Activated T-helper 2 cell treated with anti-CD3 and anti-CD28 coated beads, Interferon-gamma antibody, Interleukin-2, Interleukin-4, amounts not matched to agents 10 μg/mL and 5 μg/mL and 100 μg/mL, durations not matched to agents 14 hours and 24 hours and 36 hours (primary cell): ENCODE measurements at places on chromosomes 1 and 21.

GRCh38 chr1:172874950-172875349, 175.8 kb downstream of the TNFSF18 start:
- DNase-seq: no peak

- no peak for DNase-seq
Measured at GRCh38 chr21:15625363-15625762, 104.4 kb upstream of the USP25 start.

DNA sequence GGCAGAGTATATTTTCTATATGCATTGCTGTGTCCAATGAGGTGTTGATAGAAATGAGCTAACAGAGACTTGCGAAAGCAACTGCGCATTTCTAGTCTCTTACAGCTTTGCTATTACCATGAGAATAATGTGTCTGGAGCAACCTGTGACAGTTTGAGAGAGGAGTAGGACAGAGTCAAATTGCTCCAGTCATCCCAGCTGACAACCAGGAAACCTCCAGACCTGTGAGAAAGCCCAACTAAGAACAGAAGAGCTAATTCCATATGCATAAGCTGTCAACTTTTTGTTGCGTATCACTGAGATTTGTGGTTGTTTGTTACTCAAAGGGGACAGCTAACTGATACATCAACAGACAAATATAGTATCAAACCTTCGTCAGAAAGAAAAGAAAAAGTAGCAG, 354.1 kb upstream of the LRRC7 start:
- DNase-seq: no peak

DNA sequence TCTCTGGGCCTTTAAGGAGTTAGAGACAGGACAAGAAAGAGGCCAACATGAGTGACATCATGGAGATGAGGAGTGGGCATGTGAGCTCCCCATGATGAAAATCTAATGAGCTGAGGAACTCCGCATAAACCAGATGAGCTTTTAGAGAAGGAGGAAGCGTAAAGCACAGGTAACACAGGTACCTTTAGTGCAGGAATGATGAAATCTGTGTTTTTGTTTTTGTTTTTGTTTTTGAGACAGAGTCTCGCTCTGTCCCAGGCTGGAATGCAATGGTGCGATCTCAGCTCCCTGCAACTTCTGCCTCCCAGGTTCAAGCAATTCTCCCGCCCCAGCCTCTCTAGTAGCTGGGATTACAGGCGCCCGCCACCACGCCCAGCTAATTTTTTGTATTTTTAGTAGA, 12.7 kb upstream of the FAM89A start:
- DNase-seq: no peak

DNA sequence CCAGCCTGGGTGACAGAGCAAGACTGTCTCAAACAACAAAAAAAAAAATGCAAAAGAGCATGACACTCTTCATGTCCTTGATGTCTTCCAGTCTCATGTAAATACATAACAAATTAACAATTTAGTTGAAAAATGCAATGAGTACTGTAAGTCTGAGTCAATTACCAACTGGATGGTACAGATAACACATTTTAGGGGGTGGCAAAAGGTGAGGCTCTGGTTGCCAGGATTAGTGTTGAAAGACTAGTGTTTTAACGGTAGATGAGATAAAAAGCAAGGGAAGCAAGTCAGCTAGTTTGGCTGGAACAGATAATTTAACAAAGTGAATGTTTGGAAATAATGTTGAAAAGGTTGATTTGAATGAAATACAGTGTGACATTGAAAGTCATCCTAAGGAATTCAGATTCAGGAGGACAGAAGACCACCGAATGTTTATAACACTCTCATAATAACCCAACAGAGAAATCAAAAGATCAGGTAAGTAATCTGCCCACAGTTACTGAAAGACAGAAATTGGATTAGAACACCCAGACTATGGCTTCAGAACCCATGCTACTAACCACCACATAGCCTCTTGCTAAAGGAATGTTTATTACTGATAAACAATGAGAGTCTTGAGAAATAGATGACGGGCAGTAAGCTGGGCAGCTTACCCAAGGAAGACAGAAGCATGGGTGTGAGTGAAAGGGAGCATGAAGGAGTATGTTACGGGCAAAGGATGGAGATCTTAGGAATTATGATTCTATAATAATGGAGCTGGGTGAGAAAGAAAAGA, 312.4 kb downstream of the HMCN1 start:
- DNase-seq: no peak

GRCh38 chr1:197659171-197659570, 116.1 kb downstream of the DENND1B start:
- no peak for DNase-seq

DNA sequence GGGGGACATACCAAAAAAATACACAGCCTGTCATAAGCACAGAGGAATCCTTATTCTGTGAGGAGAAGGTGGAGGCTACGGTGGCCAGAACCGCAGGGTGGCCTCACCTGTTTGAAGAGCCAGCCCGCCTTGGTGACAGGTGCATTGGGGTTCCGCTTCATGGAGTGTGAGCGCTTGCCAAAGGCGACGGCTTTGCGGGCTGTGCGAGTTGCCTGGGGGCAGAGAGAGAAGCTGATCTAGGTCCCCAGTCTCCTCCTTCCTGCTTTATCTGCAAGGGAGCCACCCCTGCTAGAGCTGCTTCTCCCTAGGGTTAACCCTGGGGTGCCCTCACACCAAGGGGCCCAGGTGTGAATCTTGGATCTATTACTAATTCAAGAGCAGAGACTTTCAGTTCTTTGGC, 54.3 kb upstream of the GOLT1A start:
- no peak for DNase-seq

- DNase-seq: no peak
Measured at GRCh38 chr1:77829851-77830250, 50.4 kb downstream of the MIGA1 start.

DNA sequence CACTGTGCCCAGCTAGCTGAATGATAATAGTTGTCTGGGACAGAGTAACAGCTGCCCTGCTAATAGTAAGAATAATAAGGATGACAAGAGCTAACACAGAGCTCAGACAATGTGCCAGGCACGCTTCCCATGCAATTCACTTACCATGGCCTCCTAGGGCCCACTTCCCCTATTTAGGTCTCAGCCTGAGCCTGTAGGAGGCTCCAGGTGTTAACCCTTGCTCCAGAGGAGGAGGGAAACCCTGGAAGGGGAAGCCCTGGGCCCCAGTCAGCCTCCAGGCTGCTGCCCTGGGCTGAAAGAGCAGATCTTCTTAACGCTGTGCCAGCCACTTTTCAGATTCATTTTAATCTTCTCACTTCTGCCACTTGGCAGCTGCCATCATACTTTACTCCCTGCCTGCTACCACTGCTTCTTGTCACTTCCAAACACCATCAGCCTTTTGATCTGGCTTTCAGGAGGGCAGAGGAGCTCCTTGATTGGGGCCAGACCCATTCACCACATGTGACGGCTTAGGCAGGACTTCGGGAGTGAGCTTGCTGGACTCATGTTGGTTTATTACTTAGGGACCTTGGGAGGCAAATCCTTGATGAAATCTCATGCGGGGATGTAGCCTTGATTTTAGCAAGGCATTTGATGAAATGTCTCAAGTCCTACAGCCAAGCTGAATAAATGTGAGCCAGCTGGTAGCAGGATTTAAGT, 66.7 kb upstream of the PARP1 start:
- no peak for DNase-seq

DNA sequence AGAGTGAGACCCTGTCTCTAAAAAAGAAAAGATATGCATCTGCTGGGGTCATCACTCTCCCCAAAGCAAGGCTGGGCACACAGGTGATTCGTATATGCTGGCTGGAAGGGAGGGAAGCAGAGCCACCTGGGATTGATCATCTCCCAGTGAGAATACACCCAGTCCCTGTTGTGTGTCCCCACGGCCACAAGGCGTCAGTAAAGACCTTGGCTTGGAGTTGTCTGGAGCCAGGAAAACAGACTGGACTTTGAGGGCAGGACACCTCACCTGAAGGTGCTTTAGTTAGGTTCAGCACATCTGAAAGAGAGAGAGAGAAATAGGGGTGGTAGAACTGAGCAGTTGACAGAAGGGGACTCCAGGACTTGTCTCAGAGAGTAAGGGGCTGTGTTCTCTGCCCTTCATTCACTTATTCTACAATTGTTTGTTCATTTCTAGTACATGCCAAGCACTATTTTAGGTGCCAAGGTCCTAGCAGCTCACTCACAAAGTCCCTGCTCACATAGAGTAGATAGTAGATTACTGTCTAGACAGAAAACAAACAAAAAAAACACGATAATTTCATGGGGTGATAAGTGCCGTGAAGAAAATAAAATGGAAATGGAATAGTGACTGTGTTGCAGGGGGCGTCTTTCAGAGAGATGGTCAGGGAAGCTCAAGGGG, 13.5 kb downstream of the CITED4 start:
- DNase-seq: no peak

- DNase-seq: peak; percentile 39
Measured at GRCh38 chr1:151993084-151993733, 450 bp downstream of the S100A10 start.

DNA sequence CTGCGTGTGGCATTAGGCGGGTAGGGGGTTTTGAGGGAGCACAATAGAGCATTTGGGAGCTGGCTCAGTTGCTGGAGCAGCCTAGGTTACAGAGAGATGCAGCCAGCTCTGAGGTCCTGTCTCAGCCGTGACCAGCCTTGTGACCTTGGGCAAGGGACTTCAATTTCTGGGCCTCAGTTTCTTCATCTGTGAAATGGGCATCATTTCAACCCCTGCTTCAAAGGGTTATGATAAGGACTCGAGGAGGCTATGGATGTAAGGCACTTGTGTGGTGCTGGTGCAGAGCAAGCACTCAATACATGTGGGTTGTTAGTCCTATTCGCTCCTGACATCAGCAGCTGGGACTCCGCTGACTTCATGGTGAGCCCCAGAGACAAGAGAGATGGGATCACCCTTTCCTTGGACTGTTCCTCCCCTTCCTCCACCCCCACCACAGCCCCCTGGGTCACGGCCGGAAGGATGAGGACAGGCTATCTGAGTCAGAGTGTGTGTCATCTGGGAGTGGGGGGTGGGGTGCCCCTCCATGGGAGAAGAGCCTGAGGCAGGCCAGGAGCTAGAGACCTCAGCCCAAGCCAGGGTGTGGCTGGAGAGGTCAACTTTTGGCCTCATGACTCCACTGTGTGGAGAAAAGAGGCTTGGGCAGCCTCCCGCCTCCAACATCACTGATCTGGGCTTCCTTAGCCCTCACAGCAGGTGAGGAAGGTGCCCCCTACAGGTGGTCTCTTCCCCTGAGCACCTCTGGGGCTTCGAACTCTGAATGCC, 71.4 kb upstream of the ZBTB40 start:
- no peak for DNase-seq

DNA sequence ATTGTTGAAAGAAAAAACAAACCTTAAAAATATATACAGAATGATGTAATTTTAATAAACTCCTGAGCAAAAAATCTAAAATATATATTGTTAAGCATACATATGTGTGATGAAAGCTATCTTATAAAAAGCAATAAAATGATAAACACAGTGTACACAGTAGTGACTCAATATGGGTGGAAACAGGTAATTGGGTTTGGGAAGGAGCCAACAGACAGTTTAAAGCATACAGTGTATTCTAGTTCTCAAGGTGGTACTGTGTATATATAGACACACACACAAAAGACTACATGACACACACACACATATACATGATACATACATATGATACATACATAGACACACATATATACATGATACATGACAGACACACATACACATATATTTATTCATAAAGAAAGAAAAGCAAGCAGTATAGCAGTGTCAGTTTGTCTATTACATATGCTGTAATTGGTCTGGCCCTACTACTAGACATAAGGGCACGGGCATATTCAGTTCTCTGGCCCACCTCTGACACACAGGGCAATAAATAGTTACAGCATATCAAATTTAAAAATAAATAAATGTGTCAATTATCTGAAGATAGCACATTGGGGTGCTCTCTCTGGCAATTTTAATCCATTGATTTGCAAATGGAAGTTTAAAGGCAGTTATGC, 330.2 kb downstream of the S1PR1 start:
- no peak for DNase-seq

DNA sequence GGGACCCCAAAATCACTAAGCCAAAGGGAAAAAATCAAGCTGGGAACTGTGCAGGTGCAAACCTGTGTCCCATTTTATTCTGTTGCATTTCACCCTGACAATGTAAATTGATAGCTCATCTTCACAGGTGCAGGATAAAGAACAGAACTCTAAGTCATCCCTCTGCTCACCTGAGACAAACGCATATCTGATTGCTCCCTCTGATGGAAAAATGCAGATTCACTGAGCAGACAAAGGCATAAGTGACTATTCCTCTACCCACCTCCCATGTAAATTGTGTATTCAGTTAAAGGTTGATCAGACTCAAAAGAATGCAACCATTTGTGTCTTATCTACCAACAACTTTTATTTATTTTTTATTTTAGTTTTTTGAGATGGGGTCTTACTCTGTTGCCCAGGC, 644.2 kb downstream of the PTPRU start:
- no peak for DNase-seq

DNA sequence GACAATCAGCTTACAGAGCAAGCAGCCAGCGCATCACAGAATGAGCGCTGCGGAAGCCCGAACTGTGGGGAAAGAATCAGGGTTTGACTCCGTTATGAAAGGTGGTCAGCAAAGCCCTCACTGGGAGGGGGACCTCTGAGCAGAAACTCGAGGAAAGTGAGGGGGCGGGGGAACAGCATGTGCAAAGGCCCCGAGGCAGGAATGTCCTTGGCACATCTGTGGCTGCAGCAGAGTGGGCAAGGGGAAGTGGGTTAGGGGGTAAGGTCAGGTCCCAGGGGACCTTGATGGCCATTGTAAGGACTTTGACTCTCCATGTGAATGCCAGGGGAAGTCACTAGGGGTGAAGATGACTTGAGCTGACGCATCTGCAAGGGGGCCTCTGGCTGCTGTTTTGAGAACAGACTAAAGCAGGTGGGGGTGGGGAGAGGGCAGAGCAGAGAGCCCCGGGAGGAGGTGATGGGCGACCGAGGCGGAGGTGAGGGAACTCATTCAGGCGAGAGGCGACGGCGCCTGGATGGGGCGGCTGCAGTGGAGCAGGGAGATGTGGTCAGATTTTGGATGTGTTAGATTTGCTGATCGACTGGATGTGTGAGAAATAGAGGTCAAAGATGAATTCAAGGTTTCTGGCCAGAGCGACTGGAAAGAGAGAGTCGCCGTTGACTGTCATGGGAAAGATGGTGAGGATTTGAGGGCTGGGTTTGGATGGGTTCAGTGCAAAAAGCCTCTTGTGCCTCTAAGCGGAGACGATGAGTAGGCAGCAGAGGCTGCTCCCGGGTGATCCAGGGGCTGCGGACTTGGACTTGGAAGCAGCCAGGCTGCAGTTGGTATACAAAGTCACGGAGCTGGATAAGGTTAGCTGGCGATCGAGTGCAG, 108.0 kb upstream of the ZBTB40 start:
- DNase-seq: no peak

DNA sequence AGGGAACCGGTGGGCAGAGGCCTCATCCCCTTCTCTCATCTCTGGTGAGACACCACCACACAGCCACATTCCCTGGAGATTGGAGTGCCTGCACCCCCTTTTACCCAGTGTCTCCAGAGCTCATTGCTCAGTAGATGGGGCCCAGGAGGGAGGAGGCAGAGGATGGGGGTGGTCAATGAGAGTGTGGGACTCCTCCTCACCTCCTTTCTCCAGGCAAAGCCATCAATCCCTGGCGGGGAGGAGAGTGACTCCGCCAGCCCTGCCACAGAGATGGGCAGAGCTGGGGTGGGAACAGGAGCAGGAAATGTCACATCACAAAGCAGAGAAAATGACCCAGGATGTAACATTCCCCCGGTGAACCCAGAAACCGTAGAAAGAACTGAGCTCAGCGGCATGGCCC, 117.2 kb downstream of the MATN1 start:
- DNase-seq: no peak
